ENCODE measurements at places on chromosomes 4 and X.

DNA sequence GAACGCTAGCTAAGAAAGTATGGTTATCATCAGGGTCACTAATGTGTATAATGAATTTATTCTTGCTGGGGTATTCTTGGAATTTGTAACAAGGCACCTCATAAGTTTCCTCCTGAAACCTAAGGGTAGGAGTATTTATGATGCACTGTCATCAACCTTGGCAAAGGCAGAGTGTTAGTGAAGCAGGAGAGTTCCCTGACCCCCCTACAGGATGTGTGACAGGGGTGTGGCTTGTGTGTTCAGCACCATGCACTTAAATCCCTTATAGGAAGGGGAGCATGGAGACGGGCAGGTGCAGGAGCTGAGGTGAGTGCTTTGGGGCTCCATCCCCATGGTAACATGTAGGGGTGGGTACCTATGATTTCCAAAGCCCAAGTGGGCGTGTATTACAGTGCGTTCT lies 237.7 kb downstream of the GALNTL6 start:
- no peak for DNase-seq

DNA sequence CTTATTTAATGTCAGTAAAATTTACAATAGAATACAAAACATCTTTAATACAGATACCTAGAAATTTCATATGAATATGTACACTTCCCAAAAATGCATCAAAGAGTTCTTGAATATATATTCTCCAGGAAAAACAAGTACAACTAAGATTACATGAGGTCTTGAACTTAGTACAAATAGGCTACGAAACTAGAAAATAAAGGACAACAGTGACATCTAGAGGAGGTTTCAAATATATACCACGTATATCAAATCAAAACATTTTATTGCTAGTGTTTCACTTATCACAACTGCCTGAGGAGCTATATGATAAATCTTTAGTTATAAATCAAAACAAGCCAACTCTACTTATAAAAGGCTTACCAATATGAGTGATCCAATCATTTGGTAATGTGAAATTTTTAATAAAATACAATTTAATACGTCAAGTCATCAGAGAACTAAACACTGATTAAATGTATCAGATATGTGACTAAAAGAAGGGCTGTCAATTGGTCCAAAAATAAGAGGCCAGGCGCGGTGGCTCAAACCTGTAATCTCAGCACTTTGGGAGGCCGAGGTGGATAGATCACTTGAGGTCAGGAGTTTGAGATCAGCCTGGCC lies 36.6 kb downstream of the ANAPC10 start:
- no peak for DNase-seq

GRCh38 chr4:3250956-3251690 lies 2.2 kb downstream of the MSANTD1 start:
- DNase-seq = no peak

DNA sequence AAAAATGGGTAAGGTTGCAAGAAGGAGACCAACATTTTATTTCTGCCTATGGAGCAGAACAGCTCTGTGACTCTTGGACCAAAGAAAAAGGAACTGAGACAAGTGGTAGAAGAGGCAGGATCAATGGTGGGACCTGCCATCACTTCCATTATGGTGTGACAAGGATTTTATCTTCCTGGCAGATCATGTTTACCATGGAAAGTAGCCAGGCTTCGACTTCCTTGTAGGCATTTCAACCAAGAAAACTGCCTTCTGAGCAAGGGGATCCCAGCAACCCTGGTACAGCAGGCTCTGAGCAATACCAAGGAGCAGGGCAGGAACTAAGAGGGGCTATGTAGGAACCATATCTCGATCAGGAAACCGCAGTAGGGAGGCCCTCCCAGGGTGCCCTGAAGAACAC lies 317.4 kb downstream of the IQCM start:
- DNase-seq = no peak

- peak; percentile 67 for DNase-seq
These were observed 866 bp upstream of the EMD start for GRCh38 chrX:154378059-154378798.

- no peak for DNase-seq
These were observed 37.2 kb downstream of the PCDH7 start for GRCh38 chr4:30757357-30757756.

- no peak for DNase-seq
These were observed 5.5 kb upstream of the USP53 start for GRCh38 chr4:119207051-119207450.

DNA sequence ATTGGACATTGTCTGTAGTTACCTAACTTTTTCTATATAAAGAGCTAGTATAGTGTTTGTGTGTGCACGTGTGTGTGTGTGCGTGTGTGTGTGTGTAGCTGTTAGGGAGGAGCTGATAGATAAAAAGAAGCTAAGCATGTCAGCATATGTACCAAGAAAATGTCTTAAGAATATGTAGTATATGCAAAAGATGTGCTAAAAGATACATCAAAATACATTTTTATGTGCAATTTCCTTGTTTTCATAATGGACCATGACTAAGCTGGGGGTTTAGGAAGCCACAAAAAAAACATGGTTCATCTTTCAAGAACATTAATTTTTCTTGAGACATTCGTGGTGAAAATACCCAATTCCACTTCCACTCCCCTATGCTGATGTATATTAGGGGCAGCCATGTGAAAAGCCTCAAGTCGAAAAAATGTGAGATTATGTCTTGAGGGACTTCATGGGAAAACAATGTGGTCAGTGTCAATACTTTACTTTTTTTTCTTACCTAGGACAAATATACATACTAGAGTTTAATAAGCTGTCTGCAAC lies 1599.7 kb downstream of the ARAP2 start:
- no peak for DNase-seq

- no peak for DNase-seq
These were observed 114.4 kb downstream of the STK32B start for GRCh38 chr4:5165420-5166369.

GRCh38 chrX:130108647-130109428 lies 1.5 kb downstream of the ELF4 start:
- DNase-seq = peak; percentile 70

GRCh38 chrX:154429711-154430110 lies 1.2 kb downstream of the ATP6AP1 start:
- DNase-seq = no peak

- no peak for DNase-seq
These were observed 163.7 kb downstream of the CPE start for GRCh38 chr4:165542476-165542875.

DNA sequence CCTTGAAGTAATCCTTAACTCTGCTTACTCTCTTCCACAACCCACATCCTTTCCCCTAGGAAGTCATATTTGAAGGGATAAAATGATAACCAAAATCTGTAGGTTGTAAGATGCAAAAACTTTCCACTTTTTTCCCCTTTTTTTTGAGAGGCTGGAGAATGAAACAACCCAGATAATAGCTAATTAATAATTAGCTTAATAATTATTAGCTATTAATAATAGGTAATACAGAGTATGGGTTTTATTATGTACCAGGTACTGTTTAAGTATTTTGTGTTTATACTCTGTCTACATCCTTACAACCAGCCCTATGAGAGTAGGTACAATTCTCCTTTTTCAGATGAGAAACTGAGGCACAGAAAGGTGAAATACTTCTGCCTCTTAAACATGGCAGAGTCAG lies 9.4 kb downstream of the GPR119 start:
- no peak for DNase-seq

DNA sequence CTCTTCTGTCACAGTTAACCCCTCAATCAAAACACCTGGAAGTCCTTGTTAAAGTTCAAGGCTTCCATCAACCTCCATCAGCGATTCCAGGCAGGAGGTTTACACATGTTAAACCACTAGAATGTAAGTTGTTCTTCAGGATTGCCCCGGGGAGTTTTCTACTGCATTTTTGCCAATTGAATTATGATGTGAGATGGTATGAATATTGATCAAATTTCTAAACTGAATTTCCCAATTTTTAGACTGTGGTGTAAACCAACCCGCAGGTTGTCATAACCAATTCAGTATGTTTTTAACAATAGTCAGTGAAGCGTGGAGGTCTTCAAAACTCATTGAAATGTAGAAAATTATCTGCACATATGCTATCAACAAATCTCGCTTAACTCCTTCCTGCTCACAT lies 21.2 kb upstream of the TENM3 start:
- DNase-seq = no peak

GRCh38 chr4:33357121-33357520 lies 2637.0 kb downstream of the PCDH7 start:
- no peak for DNase-seq

GRCh38 chr4:27270435-27270834 lies 409.8 kb downstream of the STIM2 start:
- no peak for DNase-seq

DNA sequence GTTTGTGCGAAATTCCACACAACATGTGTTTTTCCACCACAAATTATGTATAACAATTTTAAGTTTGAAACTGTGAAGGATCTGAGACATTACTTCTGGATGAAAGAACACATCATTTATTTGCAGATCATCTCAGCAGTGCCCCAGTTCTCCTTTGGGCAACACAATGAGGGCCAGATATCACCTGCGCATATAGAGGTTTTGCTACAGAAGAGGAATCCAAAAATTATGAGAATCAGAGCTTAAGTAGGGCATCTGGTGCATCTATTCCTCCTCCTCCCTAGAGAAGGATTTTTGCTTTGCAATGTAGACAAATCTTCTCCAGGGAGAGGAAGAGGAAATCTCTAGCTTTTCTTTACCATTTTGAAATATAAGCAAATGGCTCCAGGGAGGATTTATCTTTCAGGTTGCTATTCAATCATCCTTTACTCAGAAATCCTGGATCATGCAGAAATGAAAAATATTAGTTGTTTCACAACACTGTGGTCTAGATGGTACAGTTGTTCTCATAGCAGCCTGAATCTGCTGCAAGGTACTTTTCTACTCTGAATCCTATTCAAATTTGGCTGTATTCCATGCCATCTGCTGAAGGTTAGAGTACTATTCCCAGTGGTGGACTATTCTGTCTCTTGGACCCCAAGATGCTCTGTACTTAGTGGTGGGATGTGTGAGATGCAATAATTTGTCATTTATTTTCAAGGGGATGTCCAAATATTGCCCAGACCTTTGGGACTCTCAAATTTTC lies 132.1 kb downstream of the SNCA start:
- DNase-seq = no peak
